ENCODE measurements at places on chromosomes 5 and 9.

GRCh38 chr5:137490591-137490990 is 8.5 kb downstream of the SPOCK1 start:
- no peak for DNase-seq

DNA sequence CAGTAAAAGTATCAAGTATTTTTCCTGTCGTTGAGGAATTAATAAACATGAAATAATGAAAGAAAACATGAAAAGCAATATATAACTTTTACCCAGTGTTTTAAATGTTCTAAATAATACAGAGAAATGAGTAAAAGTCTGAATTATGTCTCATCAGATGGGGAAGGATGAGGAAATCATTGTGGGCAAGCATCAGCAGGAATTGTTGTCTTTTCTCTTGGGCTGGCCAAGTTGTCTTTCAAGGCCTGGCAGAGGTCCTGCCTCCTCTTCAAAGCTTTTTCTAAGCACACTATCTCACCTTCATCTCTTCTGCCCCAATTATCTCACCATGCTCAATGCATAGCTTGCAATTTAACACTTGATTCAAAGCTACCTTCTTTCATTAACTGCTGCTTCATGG is 41.9 kb downstream of the MOCS2 start:
- no peak for DNase-seq

DNA sequence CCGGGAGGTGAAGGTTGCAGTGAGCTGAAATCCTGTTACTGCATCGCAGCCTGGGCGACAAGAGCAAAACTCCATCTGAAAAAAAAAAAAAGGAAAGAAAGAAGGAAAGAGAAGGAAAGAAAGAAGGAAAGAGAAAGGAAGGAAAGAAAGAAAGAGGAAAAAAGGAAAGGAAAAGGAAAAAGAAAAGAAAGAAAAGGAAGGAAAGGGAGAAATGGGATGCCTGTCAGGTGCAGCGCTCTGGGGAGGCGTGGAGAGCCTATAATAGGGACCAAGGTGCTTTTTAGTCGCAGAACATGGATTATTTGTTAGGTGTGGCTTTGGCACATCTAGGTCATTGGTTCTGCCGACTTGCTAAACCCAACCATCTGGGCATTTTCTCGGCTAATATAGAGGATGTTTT is 17.9 kb downstream of the EXOSC2 start:
- DNase-seq = no peak

GRCh38 chr5:157713830-157714595 is 17.2 kb upstream of the THG1L start:
- no peak for DNase-seq

DNA sequence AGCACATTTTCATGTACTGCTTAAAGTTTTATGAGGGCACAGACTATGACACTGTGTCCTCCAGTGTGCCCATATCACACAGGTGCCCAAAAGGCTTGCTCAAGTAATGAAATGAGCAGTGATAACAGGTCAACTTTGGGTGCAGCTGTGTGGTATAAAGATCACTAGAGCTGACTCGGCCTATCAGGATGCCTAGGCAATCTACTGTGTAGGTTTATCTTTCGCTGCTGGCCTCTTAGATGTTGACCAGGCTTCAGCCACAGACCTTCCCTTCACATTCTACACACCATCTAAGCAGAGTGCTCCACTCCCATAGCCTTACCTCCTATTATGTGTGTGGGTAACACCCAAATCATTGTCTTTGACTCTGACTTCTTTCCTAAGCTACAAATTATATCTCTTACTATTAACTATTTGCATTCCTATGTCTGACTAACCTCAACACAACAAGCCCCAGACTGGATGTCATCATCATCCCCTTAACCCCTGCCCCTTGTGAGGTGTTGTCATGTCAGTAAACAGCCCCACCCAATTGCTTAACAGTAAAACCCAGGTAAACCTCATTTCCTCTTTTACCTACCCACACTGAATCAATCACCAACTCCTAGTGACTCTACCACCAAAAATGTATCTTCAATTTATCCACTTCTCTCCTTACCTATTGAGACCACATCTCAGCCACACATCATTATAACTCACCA is 2.5 kb downstream of the SREK1IP1 start:
- peak; percentile 84 for DNase-seq

GRCh38 chr5:73694089-73694488 is 68.1 kb downstream of the ARHGEF28 start:
- no peak for DNase-seq

- no peak for DNase-seq
These were observed 283.1 kb downstream of the GLIS3 start for GRCh38 chr9:4016789-4017188.

GRCh38 chr9:134723037-134723436 is 81.4 kb downstream of the COL5A1 start:
- DNase-seq = no peak

DNA sequence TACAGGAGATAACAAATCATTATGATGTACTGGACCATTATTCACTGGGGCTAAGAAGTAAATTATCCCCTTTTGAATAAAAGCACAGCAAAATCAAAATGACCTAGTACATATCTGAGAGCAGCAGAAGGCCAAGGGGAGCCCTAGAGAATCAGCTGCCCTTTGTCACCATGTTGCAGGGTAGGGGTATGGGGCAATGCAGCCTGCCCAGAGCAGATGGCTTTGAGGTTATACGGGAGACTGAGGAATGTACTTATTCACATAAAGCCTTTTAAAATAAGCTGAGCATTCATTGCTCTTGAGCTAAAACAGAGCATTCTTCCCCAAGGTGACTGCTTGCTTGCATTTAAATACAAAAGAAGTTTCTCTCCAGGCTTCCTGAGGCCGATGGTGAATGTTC is 2.6 kb upstream of the TNFAIP8 start:
- DNase-seq = no peak

- DNase-seq = no peak
These were observed 399.3 kb upstream of the TRPC7 start for GRCh38 chr5:136764601-136765000.

DNA sequence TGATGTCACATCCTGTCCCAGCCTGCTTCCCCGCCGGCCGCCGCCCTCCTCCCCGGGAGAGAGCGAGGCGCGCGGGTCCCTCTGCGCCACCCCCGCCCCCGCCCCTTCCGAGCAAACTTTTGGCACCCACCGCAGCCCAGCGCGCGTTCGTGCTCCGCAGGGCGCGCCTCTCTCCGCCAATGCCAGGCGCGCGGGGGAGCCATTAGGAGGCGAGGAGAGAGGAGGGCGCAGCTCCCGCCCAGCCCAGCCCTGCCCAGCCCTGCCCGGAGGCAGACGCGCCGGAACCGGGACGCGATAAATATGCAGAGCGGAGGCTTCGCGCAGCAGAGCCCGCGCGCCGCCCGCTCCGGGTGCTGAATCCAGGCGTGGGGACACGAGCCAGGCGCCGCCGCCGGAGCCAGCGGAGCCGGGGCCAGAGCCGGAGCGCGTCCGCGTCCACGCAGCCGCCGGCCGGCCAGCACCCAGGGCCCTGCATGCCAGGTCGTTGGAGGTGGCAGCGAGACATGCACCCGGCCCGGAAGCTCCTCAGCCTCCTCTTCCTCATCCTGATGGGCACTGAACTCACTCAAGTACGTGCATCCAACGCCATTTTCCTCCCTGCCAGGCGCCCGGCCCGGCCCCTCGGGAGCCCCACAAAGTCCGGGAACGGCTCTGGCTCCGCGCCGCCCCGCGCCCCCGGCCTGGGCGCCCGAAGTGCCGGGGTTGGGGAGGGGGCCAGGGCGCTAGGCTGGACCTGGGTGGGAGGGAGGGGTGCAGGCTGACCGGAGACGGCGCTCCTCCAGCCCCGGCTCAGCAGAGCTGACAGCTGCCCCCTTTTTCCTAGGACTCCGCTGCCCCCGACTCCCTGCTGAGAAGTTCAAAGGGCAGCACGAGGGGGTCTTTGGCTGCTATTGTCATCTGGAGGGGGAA is 12.0 kb upstream of the OLFM1 start:
- peak; percentile 38 for DNase-seq

DNA sequence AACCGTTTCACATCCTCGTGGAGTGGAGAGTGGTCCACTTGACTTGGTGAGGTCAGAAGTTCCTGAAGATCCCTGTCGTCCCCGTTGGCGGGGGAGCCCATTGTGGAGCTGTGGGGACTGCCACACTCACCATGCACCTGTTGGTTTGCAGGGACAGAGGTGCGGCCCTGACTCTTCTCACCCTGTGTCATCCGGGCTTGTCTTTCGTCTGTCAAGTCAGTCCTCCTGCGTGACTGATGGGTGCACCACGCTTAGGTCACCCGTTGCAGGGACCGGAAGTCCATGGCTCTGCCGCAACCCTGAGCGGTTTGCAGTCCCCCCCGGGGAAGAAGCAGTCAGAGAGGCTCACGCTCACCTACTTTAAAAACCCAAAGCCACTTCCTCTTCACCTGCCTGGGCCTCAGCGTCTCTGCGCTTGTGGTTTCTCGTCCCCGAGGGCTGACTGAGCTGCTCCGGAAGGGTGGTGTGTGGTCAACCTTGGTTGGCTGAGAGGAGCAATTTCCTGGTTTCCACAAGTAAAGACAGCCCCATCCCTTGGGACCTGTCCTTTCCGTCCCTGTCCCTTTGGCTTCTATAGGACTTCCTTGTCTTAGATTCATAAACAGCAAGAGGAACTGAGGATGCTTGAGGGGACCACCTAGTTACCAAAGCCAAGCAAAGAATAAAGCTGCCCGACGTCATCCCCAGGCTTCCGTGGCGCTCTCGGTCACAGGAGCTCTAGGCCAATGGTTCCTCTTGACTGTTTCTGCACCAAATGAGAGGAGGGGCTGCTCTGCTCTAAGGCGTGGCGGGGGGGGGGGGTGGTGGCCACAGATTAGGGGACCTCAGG is 53.2 kb downstream of the USP20 start:
- no peak for DNase-seq

DNA sequence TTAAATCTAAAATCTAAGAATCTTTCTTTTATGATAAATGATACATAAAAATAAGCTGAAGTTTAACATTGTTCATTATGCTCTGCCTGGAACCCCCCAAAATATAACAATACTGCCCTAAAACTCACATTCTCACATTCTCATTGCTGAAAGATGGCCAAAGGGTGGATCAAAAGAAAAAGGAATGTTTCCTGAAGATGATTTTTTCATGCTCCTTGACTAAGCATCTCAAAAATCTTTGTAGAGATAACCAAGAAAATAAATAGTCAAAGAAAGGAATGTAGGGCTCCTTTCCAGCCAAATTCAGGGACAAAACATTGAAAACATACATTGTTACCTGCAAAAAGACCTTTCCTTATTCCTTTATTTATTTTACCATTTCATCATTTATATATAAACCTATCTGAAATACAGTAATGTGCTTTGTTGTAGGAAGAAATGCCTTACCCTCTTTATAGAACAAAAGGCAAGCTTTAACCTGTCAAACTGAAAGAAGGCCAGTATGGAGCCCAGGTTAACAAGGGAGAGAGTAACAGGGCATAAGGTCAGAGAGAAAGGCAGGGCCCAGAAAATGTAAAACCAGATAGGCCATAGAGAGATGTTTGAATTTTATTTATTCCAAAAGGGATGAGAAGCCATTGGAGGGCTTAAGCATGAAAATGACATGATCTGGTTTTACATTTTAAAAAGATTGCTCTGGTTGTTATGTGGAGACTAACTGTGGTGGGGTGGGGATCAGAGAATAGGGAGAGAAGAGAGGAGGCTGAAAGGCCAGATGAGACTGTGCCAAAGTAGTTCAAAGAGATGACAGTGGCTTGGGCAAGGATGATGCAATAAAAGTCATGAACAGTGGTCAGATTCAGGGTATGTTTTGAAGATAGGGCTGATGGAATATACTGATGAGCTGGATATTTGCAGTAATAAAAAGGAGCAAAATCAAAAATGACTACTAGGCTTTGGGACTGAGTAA is 37.3 kb upstream of the CDK5RAP2 start:
- DNase-seq = no peak

DNA sequence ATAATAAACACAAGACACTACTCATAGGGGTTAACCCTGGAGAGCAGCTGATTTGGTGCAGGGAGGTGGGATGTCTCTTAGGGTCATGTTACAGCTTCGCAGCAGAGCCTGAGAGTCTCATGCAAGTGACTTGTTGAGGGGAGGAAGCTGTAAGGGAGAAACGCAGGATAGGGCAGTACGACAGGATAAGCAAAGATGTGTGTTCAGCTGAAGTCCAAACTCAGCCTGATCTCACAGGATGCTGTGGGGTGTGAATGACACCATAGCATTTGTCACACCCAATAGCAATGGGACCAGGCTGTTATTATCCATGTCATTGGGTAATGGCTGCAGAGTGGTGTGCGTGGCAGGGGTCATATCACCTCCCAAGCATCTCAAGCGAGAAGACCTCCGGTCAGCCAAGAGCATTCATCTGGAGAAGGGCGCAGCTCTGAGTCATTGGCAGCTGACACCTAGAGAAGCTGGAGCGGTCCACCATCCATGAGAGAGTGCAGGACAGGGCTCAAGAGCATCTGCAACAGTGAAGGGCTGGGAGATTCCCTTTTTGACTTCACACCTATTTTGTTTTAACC is 49.2 kb upstream of the RPL26L1 start:
- DNase-seq = no peak

DNA sequence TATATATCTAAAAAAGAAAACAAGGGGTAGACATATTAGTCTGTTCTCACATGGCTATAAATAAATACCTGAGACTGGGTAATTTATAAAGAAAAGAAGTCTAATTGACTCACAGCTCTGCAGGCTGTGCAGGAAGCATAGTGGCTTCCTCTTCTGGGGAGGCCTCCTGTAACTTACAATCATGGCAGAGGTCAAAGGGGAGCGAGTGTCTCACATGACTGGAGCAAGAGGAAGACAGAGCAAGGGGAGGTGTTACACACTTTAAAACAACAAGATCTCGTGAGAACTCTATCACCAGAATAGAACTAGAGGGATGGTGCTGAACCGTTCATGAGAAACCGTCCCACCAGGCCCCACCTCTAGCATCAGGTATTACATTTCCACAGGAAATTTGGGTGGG is 616.8 kb downstream of the TLE4 start:
- no peak for DNase-seq

DNA sequence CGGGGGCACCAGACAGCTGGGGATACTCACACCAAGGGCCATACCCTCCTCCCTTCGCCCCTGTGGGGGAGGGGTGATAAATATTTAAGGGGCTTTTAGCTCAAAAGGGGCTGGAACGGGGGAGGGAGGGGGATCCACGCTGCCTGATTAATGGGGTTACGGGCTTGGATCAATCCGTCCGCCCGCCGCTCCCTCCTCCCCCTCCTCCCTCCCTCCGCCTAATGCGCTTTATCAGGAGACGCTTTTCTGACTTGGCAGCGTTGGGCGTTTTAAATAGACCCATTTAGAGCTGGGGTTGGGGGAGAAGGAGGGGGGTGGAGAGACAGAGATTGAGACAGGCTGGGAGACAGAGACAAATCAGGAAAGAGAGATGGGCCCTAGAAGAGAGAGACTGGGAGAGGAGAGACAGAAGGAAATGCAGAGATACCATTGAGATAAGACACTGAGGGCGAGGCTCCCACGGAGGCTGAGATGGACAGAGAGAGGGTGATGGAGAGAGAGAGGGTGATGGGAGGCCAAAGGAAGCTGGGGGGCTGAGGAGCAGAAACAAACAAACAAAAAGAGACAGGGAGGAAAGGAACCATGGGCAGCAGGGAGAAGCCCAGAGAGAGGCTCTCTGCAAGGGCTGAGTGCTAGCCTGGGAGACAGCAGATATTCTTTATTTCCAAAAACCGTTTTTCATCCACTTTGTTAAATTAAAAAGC is 10.3 kb downstream of the CNTFR start:
- no peak for DNase-seq

Data from RWPE2 (cell line).